HAP-1 (cell line): ENCODE measurements at places on chromosomes 1 and 21.

- no peak for DNase-seq
These were observed 7.2 kb downstream of the THEMIS2 start for GRCh38 chr1:27879374-27880082.

GRCh38 chr1:62691062-62691844 is 3.1 kb upstream of the DOCK7 start:
- DNase-seq = no peak

DNA sequence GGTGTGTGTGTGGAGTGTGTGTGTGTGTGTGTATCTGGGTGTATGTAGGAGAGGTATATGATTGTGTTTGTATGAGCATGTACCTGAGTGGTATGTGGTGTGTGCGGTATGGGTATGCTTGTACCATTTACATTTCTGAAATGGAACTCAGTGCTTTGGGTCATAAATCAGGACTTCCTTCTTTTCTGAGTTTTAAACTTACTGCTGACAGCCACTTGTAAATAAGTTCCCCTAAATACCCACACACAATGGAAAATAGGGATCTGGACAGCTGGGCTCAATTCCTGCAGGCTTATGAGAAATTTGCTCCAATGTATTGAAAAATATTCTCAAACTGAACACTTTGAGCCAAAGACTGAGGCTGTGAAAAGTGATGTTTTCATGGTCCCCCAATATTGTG is 293.6 kb downstream of the HLX start:
- DNase-seq = no peak

- no peak for DNase-seq
These were observed 80.2 kb upstream of the NEGR1 start for GRCh38 chr1:72362538-72362937.

GRCh38 chr1:151164732-151165280 is 896 bp downstream of the LYSMD1 start:
- no peak for DNase-seq
